ENCODE measurements at places on chromosomes 2 and 18.

DNA sequence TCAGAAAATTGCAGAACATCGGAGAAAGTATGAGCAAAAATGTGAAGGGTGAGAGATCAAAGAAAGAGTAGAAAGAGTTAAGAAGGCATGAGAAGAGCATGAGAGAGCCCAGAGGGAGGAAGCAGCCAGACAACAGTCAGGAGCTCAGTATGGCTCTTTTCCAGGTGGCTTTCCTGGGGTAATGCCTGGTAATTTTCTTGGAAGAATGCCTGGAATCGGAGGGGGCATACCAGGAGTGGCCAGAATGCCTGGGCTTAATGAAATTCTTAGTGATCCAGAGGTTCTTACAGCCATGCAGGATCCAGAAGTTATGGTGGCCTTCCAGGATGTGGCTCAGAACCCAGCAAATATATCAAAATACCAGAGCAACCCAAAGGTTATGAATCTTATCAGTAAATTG lies 271.8 kb upstream of the TFPI start:
- no peak for DNase-seq

DNA sequence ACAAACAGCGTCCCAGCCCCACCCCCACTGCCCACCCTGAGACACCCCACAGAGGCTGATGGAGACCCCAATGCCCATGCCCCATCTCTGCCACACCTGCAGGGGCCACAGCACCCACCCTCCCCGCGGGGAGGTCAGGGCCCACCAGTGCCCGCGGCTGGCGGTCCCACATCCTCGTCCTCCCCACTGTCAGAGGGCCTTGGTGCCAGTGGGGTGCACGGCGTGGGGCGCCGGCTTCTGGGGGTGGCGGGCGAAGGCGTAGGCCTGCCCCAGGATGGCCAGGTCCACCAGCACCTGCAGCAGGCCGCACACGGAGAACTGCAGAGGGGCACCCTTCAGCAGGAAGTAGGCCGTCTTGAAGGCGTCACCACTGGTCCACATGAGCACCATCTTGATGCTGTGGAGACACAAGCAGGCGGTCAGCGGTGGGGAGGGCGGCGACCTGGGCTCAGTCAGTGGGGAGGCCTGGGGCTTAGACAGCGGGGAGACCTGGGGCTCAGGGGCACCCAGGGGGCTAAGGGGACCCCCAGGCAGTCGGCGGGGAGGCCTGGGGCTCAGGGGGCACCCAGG lies 47.6 kb downstream of the SLC66A2 start:
- DNase-seq: no peak

- peak; percentile 79 for DNase-seq
Measured at GRCh38 chr2:102848366-102848839, 86.6 kb downstream of the TMEM182 start.

DNA sequence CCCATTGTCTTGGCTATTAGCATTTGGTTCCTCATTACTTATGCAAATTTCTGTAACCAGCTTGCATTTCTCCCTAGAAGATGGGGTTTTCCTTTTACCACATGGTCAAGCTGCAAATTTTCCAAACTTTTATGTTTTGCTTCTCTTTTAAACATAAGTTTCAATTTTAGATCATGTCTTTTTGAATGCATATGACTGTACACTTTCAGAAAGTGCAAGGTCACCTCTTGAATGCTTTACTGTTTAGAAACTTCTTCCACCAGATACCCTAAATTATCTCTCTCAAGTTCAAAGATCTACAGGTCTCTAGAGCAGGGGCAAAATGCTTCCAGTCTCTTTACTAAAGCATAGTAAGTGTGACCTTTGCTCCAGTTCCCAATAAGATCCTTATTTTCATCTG lies 837.6 kb upstream of the NXPH2 start:
- DNase-seq: no peak

GRCh38 chr2:42495234-42495581 lies 1.4 kb upstream of the KCNG3 start:
- DNase-seq: no peak

DNA sequence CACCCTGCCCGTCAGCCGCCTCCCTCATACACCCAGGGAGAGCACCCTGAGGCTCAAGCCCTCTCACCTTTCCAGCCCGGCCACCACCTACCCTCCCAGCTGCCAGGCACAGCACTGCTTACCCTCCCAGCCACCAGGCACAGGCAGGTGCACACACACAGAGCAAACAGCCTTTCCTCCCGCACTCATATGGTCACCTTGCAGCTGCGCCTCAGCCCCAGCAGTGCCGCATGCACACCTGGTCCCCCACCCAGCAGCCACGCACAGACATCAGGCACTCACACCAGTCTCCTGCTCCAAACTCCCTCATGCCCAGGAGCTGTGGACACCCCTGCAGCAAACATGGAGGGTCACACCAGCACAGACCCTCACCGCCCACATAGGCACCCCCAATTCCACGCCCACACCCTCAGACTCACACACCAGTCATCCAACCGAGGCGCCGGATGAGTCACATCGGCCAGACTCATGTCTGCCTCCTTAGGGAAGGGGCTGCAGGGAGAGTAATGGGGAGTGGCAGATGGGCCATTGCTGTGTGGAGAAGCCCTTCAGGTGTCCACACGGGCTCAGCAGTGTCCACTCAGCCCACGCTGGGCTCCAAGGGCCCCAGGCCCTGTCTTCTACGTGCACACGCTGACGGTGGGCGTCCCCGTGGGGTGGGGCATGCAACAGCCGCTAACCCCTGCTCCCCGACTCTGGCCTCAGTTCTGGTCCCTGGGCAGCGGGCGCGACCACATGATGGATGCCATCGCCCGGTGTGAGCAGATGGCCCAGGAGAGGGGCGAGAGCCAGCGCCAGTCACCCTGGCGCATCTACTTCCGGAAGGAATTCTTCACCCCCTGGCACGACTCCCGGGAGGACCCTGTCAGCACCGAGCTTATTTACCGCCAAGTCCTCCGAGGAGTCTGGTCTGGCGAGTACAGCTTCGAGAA lies 22.3 kb upstream of the GPR17 start:
- no peak for DNase-seq

GRCh38 chr2:150327564-150328489 lies 159.6 kb downstream of the RND3 start:
- no peak for DNase-seq

DNA sequence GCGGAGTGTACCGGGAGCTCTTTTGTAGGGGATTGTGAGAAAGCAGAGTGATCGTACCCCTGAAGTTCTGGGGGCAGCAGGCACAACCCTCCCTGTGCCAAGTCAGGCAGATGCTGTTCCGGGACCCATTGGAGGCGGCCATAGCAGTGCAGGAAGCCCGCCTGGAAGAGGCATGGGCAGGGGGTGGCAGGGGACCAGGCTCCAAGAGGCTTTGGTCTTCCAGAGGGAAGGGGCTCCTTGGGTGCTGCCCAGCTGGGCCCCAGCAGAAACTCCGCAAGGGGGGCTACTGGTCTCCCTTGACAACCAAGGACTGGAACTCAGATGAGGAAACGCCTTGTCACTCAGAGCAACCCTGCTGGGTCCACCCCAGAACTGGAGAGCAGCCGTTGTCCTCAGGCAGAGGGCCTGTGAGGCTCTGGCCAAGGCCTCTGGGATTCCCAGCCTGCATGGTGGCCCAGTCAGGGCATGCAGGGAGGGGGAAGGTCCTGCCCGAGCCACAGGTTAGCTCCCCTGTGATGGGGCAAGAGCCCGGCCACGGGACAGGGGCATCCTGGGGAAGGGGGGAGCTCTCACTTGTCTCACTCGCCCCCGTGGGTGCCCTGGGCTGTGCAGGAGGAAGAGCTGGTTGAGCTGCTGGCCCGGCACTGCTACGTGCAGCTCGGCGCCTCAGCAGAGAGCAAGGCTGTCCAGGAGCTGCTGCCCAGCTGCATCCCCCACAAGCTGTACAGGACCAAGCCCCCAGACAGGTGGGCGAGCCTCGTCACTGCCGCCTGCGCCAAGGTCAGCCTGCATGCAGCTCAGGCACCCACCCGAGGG lies 21.0 kb upstream of the GPR17 start:
- DNase-seq: no peak

DNA sequence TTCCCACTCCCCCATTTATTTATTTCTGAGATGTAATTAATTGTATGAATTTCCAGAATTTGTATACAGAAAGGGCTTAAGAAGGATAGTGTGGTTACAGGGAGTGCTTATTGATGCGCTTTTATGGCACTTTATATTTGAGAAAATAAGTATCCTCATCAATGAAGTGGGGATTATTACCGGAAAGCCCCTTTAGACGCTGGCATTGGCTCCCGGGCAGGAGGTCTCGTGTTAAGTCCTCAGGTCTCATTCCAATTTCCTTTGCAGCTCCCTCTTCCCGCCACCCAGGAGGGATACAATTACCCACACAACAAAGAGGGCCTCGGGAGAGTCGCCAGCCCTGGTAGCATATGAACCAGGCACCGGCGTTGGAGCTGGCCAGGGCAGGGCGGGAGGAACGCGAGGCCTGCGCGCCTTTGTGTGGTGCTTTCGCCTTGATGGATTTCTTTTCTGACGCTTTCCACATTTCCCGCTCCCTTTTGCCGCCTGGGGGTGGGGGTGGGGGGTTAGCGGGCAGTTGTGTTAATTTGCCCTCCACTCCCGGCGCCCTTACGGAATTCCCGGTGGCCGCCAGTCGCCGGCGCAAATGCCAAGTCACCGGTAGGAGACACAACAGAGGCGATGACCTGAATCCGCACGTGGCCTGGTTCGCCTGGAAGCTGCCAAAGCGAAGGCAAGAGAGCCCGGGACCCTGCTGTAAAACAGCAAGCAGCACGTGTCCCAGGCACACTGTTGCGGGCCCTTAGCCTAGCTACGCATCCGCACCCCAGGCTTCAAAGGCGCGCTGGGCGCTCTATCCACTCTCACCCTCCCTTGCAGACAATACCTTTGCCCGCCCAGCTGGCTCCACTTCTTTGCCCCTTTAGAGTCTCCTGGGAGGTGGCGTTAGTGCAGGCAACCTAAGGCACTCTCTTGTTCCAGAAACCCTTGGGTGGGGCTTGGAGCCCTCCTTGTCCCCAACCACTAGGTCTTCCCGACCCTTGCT lies 3.3 kb downstream of the GAD1 start:
- DNase-seq: no peak

GRCh38 chr2:142536966-142537365 lies 340.5 kb upstream of the KYNU start:
- no peak for DNase-seq

- no peak for DNase-seq
Measured at GRCh38 chr2:99691926-99692325, 202.1 kb upstream of the REV1 start.

- no peak for DNase-seq
Measured at GRCh38 chr2:86471637-86472036, 30.5 kb downstream of the KDM3A start.

- no peak for DNase-seq
Measured at GRCh38 chr2:197209246-197209645, 101.3 kb downstream of the ANKRD44 start.

DNA sequence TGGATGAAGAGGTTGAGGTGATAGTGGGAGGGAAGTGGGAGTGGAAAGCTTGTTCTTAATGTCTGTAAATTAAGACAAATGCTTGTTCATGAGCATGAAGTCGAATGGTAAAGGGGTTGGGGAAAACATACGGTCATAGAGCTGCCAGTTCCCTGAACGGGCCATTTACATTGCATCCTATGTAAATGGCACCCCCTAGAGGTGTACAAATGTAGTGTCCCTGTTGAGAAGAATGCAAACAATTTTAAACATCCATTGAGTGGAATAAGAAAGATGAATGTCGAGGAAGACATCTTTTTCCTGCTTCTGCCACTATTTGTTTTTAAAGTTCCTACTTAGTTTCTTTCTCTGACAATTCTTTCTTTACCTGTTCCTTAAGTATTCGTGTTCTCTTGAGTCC lies 155.7 kb downstream of the RDH14 start:
- no peak for DNase-seq

DNA sequence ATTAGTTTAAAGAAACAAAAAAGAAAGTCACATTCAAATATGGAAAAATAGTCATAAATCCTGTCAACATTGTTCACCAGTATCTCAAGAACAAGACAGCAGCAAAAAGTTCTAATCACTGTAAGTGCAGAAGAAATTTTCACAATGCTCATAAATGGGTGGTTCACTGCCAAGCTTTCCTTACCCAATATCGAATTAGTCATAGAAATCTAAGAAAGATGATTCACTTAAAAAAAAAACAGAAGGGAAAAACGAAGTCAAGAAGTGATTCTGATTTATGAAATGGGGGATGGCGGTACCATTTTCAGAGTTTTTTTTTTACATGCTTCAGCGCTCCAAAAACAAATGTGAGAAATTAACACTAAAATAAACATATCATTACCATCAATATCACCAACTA lies 156.7 kb downstream of the EXOC6B start:
- no peak for DNase-seq
